ENCODE measurements at places on chromosomes 4 and X.

GRCh38 chrX:20459410-20460350 lies 193.0 kb upstream of the RPS6KA3 start:
- no peak for DNase-seq

DNA sequence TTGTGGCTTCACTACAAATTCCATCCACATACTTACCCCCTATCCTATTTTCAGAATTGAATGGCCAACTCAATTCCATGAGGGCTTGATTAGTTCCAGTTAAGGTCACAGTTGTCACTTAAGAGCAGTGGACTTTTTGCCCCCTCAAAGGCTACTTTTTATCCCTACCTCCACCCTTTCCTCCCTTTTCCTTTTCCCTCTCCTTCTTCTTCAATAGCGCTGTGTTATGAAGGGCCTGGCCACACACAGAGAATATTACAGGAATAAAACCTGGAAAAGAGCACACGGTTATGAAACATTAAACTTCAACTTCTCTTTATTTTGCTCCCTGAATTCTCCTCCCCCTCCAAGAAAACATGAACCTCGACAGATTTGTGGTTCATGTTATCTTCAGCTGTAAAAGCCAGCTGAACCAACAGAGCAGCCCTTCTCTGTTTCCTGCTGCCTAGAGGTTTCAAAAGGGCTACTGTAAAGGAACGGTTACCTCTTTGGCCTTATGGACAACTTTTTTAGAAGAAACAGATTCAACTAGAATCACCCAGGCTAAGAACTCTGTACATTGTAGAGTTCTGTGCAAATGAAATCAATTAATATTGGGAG lies 87.0 kb upstream of the RPL34 start:
- no peak for DNase-seq

- DNase-seq, result no peak
Observed at GRCh38 chr4:184248216-184248615, 30.5 kb upstream of the ENPP6 start.

- DNase-seq, result no peak
Observed at GRCh38 chrX:13638826-13639225, 14.1 kb upstream of the TCEANC start.

DNA sequence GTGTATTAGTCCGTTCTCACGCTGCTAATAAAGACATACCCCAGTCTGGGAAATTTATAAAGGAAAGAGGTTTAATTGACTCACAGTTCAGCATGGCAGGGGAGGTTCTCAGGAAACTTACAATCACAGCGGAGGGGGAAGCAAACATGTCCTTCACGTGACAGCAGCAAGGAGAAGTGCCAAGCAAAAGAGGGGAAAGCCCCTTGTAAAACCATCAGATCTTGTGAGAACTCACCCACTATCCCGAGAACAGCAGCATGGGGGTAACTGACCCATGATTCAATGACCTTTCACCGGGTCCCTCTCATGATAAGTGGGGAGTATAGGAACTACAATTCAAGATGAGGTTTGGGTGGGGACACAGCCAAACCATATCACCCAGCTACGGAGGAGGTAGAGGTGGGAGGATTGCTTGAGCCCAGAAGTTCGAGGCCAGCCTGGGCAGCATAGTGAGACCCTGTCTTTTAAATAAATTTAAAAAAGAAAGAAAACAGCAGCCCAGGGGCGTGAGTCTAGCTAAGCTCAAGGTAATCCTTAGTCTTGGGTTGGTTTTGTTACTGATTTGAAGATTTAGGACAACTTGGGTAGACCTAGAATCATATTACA lies 46.4 kb upstream of the TMEM131L start:
- peak; percentile 60 for DNase-seq

- DNase-seq, result peak; percentile 63
Observed at GRCh38 chr4:73308286-73308685, 49.7 kb upstream of the ANKRD17 start.

GRCh38 chrX:40007131-40007755 lies 90.5 kb downstream of the BCOR start:
- DNase-seq, result no peak

DNA sequence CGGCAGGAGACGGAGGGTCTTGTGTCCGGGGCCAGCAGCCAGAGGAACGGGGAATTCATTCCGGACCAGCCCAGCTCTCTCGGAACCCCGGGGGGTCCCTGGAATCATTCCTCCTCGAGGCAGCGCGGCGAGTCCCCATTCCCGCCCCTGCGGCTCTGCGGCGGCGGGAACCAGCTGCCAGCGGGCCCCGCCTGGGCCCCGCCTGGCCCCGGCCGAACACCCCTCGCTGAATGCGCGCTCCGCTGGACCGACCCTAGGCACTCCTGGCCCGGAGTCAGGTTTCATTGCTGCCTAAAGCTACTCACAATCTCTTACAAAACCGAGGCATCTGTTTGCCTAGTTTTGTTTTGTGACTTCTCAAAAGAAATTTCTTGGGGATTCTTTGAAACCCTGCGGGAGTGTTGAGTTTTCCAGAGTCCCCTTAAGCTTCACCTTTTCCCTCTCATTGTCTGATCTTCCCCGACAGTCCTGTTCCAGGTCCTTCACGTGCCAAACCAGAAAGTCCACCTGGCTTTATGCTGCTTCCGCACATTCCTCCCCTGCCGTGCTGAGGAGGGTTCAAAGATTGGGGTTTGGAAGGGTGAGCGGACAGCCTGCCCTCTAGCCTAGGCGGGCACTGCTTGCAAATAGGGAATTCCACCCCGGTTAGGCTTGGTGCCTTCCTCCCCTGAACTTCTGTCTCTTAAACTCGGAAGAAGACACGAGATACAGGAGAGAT lies 789 bp downstream of the ARHGAP10 start:
- peak; percentile 59 for DNase-seq

DNA sequence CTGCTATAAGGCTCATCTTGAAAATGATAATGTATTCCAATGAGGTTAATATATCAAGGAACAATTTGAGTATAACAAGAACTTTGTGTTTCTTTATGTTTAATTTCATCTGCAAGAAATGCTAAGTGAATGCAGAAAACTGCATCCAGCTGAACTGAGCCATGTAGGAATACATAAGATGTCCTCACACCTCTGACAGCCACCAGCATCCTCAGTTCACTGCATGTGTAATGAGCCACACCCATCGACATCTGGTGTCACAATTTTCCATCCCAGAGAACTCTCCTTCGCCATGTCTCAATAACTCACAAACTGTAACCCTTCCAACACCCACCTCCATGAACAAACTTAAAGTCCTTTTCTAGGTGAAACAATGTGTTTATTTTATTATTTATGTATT lies 3.3 kb upstream of the IL21 start:
- no peak for DNase-seq

- no peak for DNase-seq
Observed at GRCh38 chrX:23434356-23434884, 99.8 kb downstream of the PTCHD1 start.

DNA sequence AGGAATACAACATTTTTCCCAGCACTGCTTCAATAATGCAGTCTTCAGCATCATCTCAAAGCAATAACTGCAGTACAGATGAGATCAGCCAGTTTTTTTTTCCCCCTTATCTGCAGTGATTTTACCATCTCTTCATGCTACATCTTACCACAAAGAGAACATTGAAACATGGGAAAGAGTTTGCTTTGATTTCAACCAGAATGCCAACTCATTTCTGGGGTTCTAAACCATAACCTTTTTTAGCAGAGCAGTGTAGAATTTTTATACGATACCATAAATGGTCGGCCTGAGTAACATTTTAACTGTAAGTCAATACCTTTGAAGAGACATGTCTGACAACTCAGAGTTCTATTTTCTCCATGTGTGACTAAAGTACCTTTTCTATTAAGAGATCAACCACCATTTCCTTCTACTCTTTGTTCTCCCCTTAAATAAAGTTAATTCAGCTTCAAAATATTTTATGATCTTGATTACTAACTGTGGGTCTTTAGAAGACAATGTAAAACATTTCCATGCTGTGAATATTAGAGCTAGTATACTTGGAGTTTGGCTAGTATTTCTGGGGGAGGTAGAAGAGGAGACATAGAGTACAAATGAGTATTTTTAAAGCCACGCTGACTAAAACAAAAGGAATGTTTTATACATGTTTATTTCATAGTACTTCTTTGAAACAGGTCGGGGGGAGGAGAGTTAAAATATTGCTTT lies 69.1 kb downstream of the TET2 start:
- no peak for DNase-seq

- DNase-seq, result no peak
Observed at GRCh38 chrX:71919431-71919830, 8.8 kb downstream of the NHSL2 start.

- no peak for DNase-seq
Observed at GRCh38 chr4:95550115-95550987, 1.6 kb upstream of the UNC5C start.

GRCh38 chrX:36974911-36975310 lies 33.3 kb upstream of the FAM47C start:
- DNase-seq, result no peak

GRCh38 chr4:155618183-155618838 lies 48.3 kb upstream of the GUCY1A1 start:
- peak; percentile 25 for DNase-seq

DNA sequence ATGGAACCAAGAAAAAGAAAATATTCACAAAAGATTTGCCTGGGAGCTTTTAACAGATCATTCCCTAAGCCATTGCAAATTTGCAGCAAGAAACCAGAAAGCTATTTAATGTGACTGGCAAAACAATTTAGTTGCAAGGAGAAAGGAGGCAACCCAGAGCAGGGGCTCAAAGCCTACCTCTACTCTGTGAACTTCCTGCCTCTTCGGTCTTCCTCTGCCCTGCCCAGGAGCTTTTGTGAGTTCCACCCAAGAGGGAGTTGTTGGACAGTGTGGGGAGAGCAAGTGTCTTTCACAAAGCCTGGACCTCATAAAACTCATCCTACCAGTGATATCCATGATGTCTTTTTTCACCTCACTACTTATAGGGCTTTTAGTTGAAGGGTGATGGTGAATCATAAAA lies 107.4 kb downstream of the AFF1 start:
- no peak for DNase-seq

DNA sequence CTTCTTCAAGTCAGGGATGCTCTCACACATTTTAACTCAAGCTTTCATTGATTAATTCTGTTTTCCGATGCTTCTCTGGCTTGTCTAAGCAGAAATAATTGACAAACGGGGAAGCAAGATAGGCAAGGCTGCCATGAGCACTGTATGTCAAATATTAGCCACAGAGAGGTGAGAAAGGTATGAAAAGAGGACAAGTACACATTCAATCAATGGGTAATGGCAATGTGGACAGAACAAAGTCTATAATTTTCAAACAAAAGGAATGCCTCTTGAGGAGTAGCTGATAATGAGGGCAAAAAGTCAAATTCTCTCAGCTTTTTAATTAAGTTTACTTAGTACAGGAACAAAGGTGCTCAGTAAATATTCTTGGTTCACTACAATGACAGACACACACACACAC lies 19.6 kb downstream of the COX7B2 start:
- DNase-seq, result no peak

DNA sequence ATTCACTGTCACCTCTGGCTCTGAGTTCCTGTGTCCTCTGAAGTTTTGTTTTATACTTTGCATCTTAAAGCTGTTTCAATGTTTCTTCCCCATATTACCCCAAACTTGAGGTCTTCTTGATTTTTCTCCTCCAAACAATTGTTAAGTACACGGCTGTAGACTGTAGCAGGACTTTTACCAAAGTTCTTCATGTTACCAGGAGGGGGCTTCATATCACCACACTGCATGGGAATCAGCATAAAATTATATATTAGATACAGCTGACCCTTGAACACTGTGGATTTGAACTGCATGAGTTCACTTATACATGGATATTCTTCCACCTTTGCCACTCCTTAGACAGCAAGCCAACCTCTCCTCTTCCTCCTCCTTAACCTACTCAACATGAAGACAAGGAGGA lies 56.6 kb downstream of the SPATA18 start:
- DNase-seq, result no peak

GRCh38 chr4:94590493-94590892 lies 138.8 kb downstream of the PDLIM5 start:
- DNase-seq, result no peak

DNA sequence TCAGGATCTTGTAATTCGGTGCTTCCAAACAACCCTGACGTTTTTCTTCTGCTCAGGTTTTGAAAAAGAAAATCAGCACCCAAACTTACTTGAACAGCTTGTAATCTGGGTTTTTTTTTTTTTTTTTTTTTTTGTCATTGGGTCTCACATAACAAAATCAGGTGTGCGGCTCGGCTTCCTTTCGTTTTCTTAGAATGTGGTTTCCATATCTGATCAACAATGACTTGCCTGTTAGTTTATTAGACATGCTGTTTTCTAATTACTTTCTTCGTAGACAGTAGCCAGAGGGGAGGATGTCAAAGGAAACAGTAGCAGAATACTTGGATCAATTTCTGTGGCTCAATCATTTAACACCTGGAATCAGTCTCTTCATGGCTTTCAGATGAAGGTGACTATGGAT lies 890 bp upstream of the FREM3 start:
- no peak for DNase-seq

DNA sequence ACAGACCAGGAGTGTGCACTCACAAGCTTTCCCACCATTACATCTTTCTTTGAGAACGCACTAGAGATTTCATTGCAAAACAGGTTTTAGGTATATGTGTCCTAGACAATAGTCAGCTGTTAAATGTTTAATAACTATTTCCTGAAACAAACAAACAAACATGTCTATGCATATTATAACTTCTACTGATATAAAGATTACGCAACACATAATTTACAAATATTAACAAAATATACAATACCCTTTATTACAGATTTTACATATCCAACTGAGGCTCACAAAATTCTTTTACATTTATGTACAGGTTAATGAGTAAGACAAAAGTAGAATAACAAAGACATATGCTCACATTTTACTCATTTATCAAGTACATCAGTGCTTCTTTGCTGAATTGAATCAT lies 1554.0 kb upstream of the PCDH10 start:
- no peak for DNase-seq

DNA sequence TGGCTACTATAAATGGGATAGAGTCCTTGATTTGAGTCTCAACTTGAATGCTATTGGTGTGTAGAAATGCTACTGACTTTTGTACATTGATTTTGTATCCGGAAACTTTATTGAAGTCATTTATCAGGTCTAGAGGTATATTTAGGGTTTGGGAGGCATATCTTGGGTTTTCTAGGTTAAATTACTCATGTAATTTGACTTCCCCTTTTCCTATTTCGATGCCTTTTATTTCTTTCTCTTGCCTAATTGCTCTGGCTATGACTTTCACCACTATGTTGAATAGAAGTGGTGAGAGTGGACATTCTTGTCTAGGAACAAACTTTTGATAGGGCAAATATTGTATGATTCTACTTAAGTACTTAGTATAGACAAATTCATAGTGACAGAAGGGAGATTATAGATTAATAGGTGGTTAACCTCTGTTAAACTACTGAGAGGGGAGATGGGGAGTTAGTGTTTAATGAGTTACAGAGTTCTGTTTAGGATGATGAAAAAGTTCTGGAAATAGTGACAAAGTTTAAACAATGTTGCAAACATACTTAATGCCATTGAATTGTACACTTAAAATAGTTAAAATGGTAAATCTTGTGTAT lies 22.8 kb upstream of the HSPA4L start:
- no peak for DNase-seq
